OCI-LY7 (cell line): ENCODE measurements at places on chromosomes 13 and 19. TPM values are rescaled to one million over a fixed set of nuclear protein-coding genes. Genes with fewer than 3 reads are reported as not detected.

ATP8B3 gene
- total RNA-seq = 19.3 and 21.2 TPM in 2 replicates

DNA sequence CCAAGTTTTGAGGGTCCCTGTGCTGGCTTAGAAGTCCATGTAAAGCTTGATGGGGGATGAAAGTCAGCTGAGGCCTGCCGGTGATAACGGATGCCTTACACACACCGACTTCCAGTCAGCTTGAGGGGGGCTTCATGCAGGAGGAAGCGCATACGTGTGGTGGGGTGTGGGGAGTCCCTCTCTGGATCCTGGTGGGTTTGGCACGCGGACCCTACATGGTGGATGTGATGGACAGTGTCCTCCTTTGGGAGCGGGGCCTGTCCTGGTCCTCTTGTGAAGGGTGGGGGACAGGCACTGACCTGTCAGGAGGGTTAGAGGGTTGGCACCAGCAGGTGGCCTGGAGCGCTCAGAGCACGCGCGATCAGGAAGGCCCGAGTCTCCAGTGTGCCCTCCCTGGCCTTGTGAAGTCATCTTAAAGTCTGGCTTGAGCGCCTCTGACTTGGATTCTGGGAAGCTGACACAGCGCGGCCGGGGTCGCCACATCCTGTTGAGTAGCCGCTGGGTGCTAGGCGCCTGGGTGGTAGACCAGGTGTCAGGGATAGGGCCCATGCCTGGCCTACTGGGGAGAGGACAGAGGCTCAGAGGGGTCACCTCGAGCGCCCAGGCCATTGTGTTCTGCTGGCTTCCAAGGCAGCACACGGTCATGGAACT, 2.9 kb downstream of the DAZAP1 start:
- DNase-seq = no peak

DNA sequence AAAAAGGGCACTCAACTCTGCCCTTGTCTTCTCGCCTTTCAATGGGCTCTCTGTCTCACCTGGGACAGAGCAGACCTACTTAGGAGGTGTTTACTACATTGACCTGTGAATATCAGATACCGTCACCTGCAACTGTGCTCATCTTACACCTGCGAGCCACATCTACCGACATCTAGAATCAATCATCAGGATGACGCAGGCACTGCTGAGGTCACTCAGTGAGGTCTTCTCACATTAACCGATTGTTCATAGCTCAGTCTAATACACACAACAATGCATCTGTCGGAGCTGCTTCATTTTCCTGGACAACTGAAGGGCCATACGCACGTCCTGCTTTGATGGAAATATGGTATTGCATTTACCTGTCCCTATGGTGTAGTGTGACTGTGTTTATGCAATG, 211.9 kb downstream of the FGF9 start:
- DNase-seq = no peak

GRCh38 chr13:45705918-45706317, 3.8 kb downstream of the CBY2 start:
- DNase-seq = peak; percentile 5

- DNase-seq = no peak
These were observed 40.3 kb upstream of the SGCG start for GRCh38 chr13:23140492-23140891.

DNA sequence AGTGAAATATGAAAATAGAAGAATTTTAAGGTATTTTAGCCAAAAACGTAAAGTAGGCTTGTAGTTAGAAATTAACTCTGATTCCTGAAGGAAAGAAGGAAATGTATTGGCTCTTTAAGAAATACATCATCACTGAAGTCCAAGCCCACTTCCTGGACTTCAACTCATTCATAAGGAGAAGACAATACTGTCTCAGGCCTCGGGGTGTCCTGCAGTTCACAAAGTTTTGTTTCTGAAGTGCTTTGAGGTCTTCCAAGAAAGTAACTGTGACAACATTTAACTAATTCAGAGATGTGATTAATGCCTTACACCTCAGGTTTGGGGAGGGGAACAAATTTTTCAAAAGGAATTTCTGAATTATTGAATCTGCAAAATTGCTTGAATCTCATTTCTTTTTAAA, 65.8 kb upstream of the STARD13 start:
- no peak for DNase-seq

GRCh38 chr13:30618186-30618929, 638 bp downstream of the USPL1 start:
- peak; percentile 52 for DNase-seq

DNA sequence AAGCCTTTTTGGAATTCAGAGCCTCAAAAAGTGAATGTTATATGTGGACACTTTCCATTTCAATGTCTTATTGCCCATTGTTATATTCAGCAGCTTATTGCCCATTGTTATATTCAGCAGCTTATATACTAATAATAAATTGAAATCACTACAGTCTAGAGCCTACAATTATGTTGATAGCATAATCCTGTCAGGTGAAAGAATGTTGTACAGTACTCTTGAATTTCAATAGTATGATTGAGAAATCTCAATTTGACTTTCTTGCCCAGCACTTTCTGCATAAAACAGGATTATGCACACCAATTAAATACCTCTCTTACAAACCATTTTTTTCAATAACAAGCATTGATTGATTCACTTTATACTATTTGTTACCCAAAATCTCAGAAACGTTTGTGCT, 260.8 kb downstream of the PCDH9 start:
- DNase-seq = no peak

DNA sequence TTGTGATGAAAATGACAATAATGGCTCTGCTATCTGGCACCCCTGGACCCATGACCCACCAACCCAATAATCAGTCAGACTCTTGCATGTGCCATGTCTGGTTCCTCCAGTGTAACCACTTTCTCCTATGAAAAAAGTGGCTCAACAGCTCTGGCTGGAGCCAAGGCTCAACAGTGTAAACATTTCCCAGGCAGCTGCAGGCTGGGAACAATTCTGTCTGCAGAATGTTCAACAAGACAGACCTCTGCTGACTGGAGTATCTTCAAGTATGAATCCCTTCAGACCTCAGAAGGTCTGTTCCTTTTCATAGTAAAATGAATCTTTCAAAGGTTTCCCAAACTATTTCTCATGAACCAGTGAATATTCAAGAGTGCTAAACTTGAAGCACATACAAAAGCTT, 410.1 kb upstream of the HTR2A start:
- DNase-seq = no peak
